ENCODE measurements at places on chromosomes 5 and 9.

DNA sequence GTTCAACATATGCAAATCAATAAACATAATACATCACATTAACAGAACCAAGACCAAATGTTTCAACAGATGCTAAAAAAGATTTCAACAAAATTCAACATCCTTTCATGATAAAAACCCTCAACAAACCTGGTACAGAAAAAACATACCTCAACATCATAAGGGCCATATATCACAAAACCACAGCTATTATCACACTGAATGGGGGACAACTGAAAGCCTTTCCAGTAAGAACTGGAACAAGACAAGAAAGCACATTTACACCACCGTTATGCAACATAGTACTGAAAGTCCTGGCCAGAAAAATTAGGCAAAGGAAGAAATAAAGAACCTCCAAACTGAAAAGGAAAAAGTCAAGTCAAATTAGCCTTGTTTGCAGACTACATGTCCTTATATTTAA lies 93.6 kb downstream of the DTWD2 start:
- DNase-seq: no peak

- no peak for DNase-seq
Observed at GRCh38 chr9:132201780-132202703, 40.2 kb downstream of the NTNG2 start.

DNA sequence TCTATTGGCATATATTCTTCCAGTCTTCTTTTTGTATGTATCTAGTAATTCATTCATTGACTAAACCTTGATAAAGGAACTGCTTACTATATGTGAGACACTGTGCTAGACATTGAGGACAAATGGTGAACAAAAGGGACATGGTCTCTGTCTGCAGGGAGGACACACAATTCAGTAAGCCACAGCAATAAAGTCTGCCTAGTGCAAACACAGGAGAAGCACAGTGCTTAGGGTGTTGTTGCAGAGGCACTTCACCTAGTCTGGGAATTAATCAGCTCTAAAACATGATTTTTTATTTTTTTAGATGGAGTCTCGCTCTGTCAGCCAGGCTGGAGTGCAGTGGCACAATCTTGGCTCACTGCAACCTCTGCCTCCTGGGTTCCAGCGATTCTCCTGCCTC lies 6.4 kb upstream of the CCL28 start:
- no peak for DNase-seq

DNA sequence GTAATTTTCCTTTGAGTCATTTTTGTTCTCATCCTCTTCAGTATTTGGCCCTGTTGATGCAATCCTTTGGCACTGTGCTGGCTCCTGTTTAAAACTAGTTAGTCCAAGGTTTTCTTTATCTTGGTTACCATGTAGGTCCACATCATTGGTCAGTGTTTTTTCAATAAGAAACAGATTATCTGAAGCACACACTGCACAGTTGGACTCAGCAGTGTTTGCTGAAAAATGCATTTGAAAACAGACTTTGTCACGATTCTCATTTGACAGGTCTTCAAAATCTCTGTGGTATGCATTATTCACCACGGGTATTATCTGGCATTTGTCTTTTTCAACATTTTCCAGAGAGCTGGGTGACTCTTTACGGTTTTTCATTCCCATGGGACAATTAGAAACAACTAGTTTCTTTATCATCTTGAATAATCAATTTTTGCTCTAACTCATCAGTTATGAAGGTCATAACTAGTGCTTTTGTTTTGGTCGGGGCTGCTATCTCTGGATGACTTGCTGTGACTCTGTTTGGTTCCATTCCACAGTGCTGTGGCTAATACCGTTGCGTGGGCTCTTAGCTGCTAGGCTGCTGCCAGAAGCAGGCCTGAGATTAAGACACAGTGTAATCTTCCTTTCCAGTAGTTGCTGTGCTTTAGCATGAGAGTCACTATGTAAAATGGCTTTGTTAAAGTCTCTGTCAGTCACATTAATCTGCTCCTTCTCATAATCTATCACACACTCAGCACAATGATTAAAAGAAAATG lies 36.2 kb downstream of the NUDT12 start:
- DNase-seq: no peak

- no peak for DNase-seq
Observed at GRCh38 chr9:103702572-103702971, 391.5 kb upstream of the SMC2 start.

GRCh38 chr5:111447822-111448221 lies 64.5 kb downstream of the STARD4 start:
- DNase-seq: no peak

- no peak for DNase-seq
Observed at GRCh38 chr5:170110403-170111087, 4.8 kb downstream of the FOXI1 start.

DNA sequence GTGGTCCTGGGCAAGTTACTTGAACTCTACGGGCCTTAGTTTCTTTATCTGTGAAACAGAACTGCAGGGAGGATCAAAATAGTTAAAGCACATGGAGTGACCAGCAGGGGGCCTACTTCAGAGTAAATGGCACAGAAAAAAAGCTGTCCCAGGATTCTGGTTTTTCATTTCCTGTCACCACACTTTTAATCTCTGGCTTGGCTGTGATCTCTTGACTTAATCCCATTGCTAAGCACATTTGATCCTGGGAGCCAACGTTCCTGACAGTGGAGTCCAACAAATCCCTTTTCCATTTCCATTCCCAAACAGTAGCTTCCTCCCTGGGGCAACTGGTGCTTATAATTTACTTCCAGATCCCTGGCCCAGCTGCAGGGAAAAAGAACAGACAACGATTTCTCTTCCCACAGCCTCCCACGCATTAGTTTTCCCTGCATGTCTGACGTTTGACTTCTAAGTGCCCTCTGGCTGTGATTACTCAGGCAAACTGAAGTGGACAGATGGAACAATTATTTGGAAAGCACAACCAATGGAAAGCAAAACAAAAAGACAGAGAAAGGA lies 136.5 kb upstream of the STK32A start:
- DNase-seq: no peak

GRCh38 chr9:88949425-88949824 lies 41.8 kb upstream of the S1PR3 start:
- DNase-seq: no peak
